Hematopoietic multipotent progenitor cell treated with erythropoietin and hydrocortisone succinate and interleukin-3 and kit ligand, for 6 days (in vitro differentiated cells): ENCODE measurements at places on chromosomes 13 and 19.

GRCh38 chr19:6340493-6341201 lies 7.2 kb upstream of the ACER1 start:
- DNase-seq = no peak

DNA sequence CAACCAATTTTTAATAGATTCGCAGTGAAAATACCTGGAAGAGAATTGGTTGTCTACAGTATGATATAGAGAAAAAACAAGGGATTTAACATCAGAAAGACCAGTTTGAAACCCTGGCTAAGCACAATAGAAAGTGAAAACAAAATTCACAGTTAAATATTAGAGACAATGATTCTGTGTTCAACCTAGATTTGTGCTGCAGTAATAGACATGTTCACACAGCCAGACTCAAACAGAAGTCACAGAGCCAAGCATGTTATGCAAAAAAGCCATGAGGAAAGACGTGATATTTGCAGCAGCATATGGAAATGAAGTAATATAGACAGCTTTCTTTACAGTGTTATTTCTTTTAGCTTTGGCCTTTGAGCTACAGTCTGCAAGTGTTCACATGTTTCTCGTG lies 48.1 kb downstream of the SCEL start:
- no peak for DNase-seq

DNA sequence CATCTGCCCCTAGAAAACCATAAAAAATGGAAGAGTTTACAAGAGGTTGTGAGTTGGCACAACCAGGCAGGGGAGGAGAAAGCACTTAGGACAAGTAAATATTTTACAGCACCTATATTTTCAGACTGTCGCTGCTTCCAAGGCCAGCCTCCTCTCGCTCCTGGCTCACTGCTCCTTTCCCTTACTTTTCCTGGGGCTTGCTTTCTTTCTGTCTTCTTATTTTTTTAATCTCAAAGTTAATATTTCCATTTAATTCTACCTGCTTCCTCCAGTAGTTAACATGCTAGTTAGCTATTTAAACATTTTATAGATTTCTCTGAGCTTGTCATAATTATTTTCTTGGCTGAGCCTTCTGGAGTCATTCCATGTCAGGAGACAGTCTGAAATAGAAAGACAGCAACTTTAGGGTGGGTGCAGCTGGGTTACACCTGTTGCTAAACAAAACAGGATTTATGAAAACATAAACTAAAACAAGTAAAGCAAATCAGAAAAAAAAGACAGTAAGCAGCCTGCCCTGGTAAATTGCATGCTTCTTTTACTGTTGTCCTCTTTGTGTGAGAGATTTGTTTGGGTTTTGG lies 330.1 kb downstream of the DLEU7 start:
- DNase-seq = peak; percentile 32

DNA sequence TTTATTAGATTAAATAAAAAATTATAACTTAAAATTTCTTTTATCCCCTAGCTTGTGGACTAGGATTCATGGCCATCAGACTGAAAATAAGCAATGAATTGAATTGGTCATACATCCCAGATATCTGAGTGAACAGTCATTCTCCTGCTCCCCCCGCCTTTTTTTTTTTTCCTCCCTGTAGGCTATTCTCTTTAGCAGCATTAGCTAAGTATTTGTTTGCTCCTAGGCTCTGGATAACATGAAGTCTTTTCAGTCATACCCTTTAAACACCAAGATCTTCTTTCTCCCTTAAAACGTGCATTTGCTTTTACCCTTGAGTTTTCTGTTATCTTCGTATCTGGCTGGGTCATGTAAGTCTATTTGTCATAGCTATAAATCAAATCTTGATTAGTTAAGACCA lies 866.7 kb upstream of the SPRY2 start:
- no peak for DNase-seq

DNA sequence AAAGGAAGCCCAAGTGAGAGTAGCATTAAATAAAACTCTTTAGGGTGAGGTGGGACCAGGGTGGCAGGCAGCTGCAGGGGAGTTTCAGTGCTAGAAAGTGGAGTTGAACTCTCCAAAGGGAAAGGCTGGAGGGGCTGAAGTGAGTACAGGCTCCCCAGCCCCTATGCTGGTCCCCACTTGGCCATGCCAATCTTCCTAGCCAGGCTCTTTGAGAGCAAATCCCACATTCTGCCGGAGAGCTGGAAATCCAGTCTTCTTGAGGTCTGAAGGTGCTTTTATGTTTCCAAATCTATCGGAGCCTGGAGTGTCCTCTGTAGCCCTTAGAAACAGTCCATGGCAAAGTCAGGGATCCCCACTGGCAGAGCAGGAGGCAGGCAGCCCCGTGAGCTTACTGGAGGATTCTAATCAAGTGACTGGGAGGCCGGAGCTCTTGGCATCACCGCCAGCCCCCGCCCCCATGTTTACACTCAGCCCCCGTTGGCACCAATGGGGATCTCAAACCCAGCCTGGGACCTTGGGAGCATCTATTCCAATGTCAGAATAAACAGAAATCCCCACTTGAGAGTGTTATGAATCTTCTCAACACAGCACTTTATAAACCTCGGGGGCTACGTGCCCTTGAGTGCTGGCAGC lies 18.3 kb downstream of the ZNF536 start:
- no peak for DNase-seq
